Urinary bladder (tissue), 4 donors: ENCODE measurements at places on chromosomes 2 and 18. TPM values are rescaled to one million over a fixed set of nuclear protein-coding genes. Genes with fewer than 3 reads are reported as not detected.
A peak's percentile ranks its signal among the peaks of the same experiment; 100 is the strongest.

Gene ST6GAL2
- 53.2 TPM for total RNA-seq

GRCh38 chr2:182649316-182649715 lies 66.7 kb upstream of the DNAJC10 start:
- no peak for DNase-seq

DNA sequence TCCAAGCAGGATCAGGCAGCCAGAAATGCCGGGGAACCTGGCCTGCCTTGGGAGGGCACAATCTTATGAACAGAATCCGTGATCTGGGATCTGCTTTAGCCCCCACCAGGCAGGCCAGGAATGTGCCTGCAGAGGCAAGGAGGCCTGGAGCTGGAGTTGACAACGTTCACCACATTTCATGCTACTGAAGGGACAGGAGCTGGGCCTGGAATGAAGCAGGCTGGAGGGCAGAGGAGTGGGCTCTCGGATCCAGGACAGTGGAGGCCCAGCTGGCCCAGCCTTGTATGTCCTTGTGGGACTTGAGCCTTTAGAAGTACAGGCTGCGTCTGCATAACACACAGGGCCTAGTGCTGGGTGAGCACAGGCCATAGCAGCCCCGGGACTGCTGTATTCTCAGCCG lies 91.8 kb downstream of the KLHL29 start:
- no peak for DNase-seq

Gene CYP27C1
- total RNA-seq, result 7.8 TPM

Gene GFPT1
- 74.3 TPM for total RNA-seq

DNA sequence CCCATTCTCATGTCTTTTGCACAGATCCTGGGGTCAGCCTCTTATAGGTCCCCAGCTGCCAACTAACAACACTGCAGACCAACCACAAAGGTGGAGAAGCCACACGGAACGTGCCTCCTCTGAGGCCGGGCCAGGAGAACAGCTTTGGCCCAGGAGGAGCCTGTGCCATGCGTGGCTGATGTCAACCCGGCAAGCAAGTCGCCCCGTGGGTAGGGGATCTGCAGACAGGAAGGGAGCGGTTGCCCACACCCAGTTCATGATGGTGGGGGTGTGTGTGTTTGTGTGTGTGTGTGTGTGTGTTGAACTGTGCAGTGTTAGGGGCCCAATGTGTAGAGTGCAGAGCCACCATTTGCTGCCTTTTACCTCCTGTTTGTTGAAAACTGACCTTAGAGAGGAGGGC lies 2.4 kb upstream of the CLEC4F start:
- no peak for DNase-seq

Gene ASPRV1
- total RNA-seq, result 2.9 TPM

DNA sequence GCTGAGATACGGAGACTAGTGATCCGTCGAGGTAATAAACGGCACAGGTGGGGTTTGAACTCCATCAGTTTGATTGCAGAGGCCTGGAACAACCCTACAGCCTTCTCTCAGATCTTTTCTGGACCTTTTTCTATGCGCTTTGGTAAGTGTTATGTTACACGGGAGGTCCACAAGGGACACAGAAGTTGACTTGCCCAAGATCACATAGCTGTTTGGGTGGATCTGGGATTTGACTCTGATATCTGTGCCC lies 1.1 kb upstream of the DNPEP start:
- no peak for DNase-seq

- DNase-seq, result no peak
These were observed 57.6 kb upstream of the ZNF532 start for GRCh38 chr18:58806826-58807714.

GRCh38 chr18:26630596-26630995 lies 82.2 kb upstream of the KCTD1 start:
- DNase-seq, result no peak

Gene MAPK4
- total RNA-seq, result 3.6 TPM

DNA sequence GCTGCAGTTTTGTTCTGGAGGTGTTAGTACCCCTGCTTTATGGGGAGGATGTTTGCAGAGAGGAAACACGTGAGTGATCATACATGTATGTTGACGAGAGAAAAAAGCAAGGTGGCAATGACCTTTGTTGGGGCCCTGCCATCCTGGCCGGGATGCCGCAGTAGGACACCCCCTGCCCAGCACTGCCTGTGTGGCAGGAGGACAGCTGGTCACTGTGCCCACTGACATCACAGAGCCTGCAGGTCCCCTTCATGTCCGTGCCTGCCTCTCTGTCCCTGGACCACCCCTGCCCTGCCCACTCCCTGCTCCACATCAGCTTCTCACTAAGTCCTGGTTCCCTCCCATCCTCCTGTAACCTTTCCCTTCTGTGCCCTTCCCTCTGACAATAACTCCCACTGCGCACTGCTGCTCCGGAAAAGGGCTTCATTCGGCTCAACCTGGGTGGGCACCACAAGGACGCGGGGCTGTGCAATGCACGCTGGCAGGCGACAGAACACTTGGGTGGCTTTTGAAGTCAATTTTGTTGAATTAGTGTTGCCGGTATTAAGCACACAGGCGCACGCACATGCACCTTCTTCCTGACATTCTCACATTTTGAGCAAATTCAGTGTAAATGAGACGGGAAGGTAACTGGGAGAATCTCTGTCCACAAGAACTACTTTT lies 51.5 kb upstream of the TWIST2 start:
- no peak for DNase-seq

DNA sequence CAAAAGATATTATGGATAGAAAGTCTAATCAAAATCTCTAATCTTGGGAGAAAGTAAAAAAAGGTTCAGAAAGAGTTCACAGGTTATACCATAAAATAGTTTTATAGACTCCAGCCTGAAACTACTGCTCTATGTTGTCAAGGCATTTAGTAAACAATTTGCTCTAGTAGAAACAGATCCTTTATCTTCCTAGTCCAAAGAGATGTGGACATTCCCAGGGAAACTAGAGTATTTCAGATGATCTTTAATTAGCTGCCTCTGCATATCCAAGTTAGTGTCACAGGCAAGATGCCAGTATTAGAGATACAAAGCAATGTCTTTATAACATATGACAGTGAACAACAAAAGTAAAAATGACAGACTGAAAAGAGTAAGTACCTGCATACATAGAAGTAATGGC lies 708.6 kb downstream of the CCDC85A start:
- no peak for DNase-seq

GRCh38 chr2:177072090-177072489 lies 140.5 kb upstream of the HNRNPA3 start:
- DNase-seq, result peak; percentile 13

- no peak for DNase-seq
These were observed 481.3 kb upstream of the CHAC2 start for GRCh38 chr2:53286345-53286744.

- no peak for DNase-seq
These were observed 74.6 kb downstream of the KLF7 start for GRCh38 chr2:207091176-207091575.
